ENCODE measurements at places on chromosomes 2 and 18. TPM values are rescaled to one million over a fixed set of nuclear protein-coding genes. Genes with fewer than 3 reads are reported as not detected.

TMEFF2 gene
- 2.2 TPM for total RNA-seq

CHRNG gene
- total RNA-seq, result not detected

KRTCAP3 gene
- 0.26 TPM for total RNA-seq

RAB6C gene
- not detected for total RNA-seq

RGPD3 gene
- under 0.01 TPM for total RNA-seq

MC5R gene
- not detected for total RNA-seq

DNAH6 gene
- 0.17 TPM for total RNA-seq

LRPPRC gene
- total RNA-seq, result 49.0 TPM

CROCC2 gene
- 0.26 TPM for total RNA-seq

GCG gene
- total RNA-seq, result not detected

CCDC178 gene
- 0.94 TPM for total RNA-seq

RRM2 gene
- total RNA-seq, result 3.2 TPM

ADD2 gene
- not detected for total RNA-seq

SERPINB5 gene
- total RNA-seq, result 0.34 TPM

ATF2 gene
- total RNA-seq, result 40.4 TPM

NOSTRIN gene
- 0.09 TPM for total RNA-seq

MROH2A gene
- total RNA-seq, result not detected

TNS1 gene
- 88.8 TPM for total RNA-seq

GAREM2 gene
- total RNA-seq, result 0.47 TPM

DGKD gene
- 9.3 TPM for total RNA-seq

RAB17 gene
- total RNA-seq, result 0.17 TPM

IMPA2 gene
- total RNA-seq, result 5.5 TPM

ABCG5 gene
- not detected for total RNA-seq

SIX3 gene
- total RNA-seq, result not detected

TXNDC2 gene
- 0.16 TPM for total RNA-seq

GRP gene
- not detected for total RNA-seq

ARHGEF4 gene
- total RNA-seq, result 2.2 TPM

ABCG8 gene
- total RNA-seq, result not detected

DNAJC5G gene
- total RNA-seq, result not detected

TTC31 gene
- total RNA-seq, result 9.1 TPM

Data from bronchial smooth muscle cell (primary cell).